Sigmoid colon (tissue), 7 donors: ENCODE measurements at places on chromosomes 12 and 14. TPM values are rescaled to one million over a fixed set of nuclear protein-coding genes. Genes with fewer than 3 reads are reported as not detected.

- H3K36me3 ChIP-seq, result no peaks in the 10 kb centered on the region
- H3K4me3 ChIP-seq, result no peak overlapping the region
- H3K4me1 ChIP-seq, result peaks cover 8% of the 10 kb centered on the region
These were observed 9.2 kb upstream of the NUAK1 start for GRCh38 chr12:106147956-106148355.

Gene BDKRB2
- polyA plus RNA-seq, result 8.7 TPM

Gene INSM2
- polyA plus RNA-seq, result 0.03 TPM

Gene MAPKAPK5
- 47.4 TPM for polyA plus RNA-seq

Gene PCED1B
- polyA plus RNA-seq, result 1.2 TPM

Gene ZFHX2
- polyA plus RNA-seq, result 0.57 TPM

Gene MYO1H
- not detected for polyA plus RNA-seq

DNA sequence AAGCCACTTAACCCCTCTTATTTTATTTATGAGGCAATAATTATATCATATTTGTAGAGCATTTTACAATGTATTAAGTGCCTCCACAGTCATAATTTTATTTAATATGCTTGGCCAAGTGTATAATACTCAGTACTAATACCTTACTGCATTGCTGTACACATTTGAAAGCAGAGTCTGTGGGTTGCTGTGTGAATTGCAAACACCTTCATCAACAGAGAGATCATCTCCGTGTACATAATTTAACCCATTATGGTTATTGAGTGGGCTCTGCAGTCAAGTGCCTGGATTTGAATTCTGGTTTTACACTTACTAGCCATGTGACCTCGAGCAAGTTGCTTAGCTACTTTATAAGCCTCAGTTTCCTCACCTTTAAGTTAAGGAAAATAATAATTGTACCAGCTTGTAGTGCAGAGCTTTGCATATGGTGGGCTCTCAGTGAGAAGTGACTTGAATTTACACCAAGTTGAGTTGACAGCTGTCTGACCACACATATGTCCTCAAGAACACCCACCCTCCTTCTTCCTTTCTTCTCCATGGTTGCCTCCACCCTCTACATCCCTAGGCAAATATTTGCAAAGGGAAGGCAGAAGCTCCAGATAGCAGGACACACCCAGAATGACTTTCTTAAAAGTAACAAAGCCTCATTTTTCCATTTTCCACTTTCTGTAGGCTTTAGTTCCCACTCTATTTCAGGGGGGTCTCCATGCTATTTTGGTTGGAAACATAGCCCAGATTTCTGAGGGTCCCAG, 12.3 kb downstream of the CRACR2A start:
- no peak overlapping the region for H3K4me3 ChIP-seq
- DNase-seq, result no peak
- no peaks in the 10 kb centered on the region for H3K36me3 ChIP-seq
- no peaks in the 10 kb centered on the region for H3K4me1 ChIP-seq
- H3K27me3 ChIP-seq, result no peaks in the 10 kb centered on the region

Gene PLCZ1
- polyA plus RNA-seq, result not detected

- H3K4me1 ChIP-seq, result peaks cover 13% of the 10 kb centered on the region
- H3K27me3 ChIP-seq, result no peaks in the 10 kb centered on the region
- no peak overlapping the region for H3K27ac ChIP-seq
These were observed 20.6 kb downstream of the ARMH4 start for GRCh38 chr14:58131386-58131785.

Gene SRRM4
- 0.07 TPM for polyA plus RNA-seq

DNA sequence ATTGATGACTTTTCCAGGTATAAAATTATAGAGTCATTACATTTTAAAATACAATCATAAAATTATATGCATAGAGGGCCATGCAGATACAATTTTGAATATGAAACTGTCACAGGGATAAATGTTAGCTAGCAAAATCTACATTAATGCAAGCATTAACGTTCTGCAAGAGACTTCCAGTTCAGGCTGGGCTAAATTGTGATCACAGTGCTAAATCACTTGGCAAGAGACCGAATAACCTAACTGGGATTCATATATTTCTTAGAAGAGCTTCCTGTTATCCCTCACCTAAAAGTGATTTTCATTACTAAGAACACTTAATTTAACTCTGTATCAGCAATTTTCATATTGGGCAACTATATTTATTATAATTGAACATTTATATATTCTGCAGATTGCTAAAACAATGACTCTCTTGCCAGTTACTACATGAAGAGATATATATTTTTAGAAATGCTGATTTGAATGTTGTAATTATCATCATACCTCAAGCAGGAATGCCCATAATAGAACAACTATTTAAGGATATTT, 83.2 kb downstream of the MGAT4C start:
- DNase-seq, result no peak
- H3K27me3 ChIP-seq, result no peaks in the 10 kb centered on the region
- H3K4me3 ChIP-seq, result no peak overlapping the region
- no peak overlapping the region for H3K27ac ChIP-seq
- H3K4me1 ChIP-seq, result no peaks in the 10 kb centered on the region
- H3K36me3 ChIP-seq, result no peaks in the 10 kb centered on the region

Gene STAC3
- 1.8 TPM for polyA plus RNA-seq

DNA sequence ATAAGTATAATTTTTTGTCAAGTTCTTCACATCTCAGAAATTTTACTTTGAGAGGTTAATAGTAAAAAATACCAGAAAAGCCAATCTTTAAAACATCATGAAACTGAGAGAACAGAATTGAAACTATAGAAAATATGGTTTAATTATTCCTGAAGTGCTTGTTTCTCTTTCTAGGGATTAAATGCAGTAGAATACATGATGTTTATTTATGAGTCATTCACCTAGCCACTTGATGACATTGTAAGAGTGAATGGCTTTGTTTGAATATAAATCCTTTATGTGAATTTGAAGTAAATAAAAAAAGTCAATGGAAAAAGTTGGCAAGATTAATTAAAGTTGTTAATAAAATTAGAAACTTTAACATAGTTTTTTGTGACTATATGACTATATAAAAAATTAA, 48.4 kb downstream of the KTN1 start:
- no peak for DNase-seq
- H3K4me1 ChIP-seq, result no peaks in the 10 kb centered on the region
- H3K4me3 ChIP-seq, result no peak overlapping the region
- no peaks in the 10 kb centered on the region for H3K27me3 ChIP-seq

Gene GPR84
- 0.60 TPM for polyA plus RNA-seq

DNA sequence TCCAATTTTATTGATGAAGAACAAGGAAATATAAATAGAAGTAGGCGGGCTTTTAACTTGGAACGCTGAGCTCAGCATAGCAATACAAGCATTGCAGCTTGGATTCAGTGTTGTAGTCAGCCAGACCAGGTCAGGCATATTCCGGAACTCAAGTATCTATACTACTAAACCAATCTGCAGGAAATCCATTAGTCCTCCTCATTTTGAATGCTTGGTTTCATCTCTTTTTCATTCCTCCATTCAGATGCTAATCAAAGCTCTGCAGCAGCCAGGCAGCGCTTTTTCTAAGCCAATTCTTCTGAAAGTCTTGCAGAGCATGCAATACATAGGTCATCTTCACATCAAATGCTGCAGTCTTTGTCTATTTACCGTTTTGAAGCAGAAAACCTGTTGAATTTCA, 49.0 kb downstream of the KIF21A start:
- H3K36me3 ChIP-seq, result no peaks in the 10 kb centered on the region
- H3K4me1 ChIP-seq, result no peaks in the 10 kb centered on the region
- no peaks in the 10 kb centered on the region for H3K27me3 ChIP-seq
- H3K27ac ChIP-seq, result no peak overlapping the region
- DNase-seq, result no peak

DNA sequence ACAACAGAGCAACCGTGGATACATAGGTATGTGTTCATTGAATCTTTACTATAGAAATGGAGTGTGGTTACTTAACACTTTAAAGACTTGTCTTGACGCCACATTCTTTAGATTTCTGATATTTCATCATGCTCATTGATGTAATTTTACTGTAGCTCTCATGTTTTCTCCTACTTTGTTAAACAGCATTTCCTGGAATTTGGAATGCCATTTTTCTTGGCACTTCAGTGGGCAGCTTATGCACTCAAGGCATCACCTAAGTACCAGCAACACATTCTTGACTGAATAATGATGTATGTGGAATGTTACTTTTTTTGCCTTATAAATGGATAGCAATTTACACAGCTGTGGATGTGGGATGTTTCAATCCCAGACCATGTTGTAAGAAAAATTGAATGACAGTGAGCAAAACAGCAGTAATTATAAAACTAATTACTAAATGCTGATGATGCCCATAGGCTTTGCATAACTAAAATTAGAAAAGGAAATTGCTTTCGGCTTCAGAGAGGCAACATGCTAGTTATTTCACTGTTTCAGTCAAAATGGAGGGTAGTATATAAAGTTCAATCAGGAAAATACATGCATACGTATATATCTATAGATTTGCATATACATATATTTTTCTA, 298.5 kb downstream of the NPAS3 start:
- no peak for DNase-seq
- no peaks in the 10 kb centered on the region for H3K4me1 ChIP-seq
- H3K36me3 ChIP-seq, result no peaks in the 10 kb centered on the region

DNA sequence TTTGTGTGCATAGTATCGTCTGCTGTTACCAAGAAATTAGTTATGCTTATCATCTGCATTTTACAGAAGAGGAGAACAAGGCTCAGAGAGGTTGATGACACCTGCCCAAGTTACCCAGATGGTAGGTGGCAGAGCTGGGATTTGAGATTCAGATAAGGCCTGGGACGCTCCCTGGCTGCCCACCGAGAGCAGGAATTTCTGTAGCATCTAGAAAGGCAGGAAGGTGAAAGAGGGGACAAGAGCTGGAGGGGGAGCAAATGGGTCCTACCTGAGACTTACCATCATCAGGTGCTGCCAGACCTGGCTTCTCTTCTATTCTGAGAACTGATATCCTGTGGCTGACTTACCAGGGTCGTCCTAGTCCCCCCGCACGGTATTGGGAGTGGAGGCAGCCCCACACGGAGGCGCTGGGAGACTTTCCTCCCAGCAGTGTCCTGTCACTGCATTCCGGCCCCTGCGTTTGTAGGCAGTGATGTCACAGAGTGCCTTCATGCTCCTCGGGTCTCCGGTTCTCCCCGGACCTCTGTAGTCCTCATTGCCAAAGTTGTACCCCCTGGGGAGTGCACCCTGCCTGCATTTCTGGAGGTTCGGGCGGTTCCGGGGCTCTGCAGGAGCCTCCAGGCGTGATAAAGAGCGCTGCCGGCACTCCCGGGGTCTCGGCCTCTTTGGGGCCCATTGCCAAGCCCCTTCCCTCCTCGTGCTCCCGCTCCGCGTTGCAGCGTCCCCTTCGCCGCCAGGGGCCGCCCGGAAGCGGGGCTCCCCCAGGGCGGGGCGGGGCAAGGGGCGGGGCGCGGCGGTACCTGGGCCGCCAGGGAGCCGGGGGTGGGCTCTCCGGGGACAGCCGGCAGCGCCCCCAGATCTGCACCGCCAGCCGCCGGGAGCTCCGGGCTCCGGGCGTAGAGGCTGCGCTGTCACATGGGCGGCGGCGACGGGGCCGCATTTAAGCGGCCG, at the start of gene CABP1:
Gene CABP1, plus strand, starts transcription at position 856 of the 951 bp plus-strand sequence. Its CDS starts 60 bp downstream, at position 916.
- no peak within 1 kb of the TSS for H3K27ac ChIP-seq
- no peaks in the 10 kb centered on the region for H3K36me3 ChIP-seq
- no peaks in the 10 kb centered on the region for H3K4me1 ChIP-seq
- peaks cover 34% of the 10 kb centered on the region for H3K27me3 ChIP-seq

DNA sequence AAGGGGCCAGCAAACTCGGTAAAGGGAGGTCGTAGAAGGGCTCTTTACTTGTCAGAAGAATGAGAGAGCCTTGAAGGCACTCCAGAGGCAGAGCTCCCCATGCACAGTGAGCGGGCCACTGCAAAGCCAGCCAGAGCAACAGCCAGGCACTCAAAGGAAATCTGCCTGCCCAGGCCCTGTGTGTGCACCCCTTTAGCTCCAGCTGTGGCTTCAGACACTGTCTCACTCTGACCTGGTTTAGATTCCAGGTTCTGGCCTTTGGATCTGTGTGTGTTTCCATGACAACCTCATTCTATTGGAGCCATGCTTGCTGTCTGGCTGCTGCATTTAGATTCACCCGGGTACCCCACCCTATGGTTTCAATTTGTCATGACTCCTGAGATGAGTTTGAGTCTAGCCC, 170.3 kb downstream of the CAPZA3 start:
- H3K27ac ChIP-seq, result peak overlapping the region; percentile 80
- no peaks in the 10 kb centered on the region for H3K36me3 ChIP-seq
- no peaks in the 10 kb centered on the region for H3K27me3 ChIP-seq
- no peaks in the 10 kb centered on the region for H3K4me1 ChIP-seq
- DNase-seq, result peak; percentile 61
- H3K4me3 ChIP-seq, result no peak overlapping the region

Gene CDKN3
- 10.8 TPM for polyA plus RNA-seq

- no peak for DNase-seq
- H3K4me1 ChIP-seq, result no peaks in the 10 kb centered on the region
- H3K36me3 ChIP-seq, result no peaks in the 10 kb centered on the region
- H3K4me3 ChIP-seq, result no peak overlapping the region
- H3K27ac ChIP-seq, result no peak overlapping the region
- H3K27me3 ChIP-seq, result no peaks in the 10 kb centered on the region
These were observed 44.9 kb upstream of the GAS2L3 start for GRCh38 chr12:100528471-100529127.

DNA sequence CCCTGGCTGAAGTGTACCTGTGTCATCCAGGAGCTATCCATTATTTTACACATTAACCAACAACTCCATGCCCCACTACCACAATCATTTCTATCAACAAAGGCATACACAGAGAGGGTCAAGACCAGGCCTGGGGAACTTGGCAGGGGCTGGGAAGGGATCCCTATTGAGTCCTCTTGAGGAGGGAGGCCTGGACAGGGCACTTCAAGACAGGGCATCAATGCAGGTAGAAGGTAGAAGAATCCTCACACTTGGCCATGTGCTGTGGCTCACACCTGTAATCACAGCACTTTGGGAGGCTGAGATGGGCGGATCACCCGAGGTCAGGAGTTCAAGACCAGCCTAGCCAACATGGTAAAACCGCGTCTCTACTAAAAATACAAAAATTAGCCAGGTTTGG, 13.4 kb upstream of the ANKRD33 start:
- peaks cover 22% of the 10 kb centered on the region for H3K27me3 ChIP-seq
- H3K36me3 ChIP-seq, result no peaks in the 10 kb centered on the region
- no peak overlapping the region for H3K27ac ChIP-seq
- H3K4me1 ChIP-seq, result no peaks in the 10 kb centered on the region
- H3K4me3 ChIP-seq, result no peak overlapping the region

GRCh38 chr14:43087666-43088065, 1419.4 kb downstream of the FSCB start:
- no peaks in the 10 kb centered on the region for H3K27me3 ChIP-seq
- DNase-seq, result no peak
- H3K4me1 ChIP-seq, result no peaks in the 10 kb centered on the region

Gene POTEG
- 0.04 TPM for polyA plus RNA-seq

DNA sequence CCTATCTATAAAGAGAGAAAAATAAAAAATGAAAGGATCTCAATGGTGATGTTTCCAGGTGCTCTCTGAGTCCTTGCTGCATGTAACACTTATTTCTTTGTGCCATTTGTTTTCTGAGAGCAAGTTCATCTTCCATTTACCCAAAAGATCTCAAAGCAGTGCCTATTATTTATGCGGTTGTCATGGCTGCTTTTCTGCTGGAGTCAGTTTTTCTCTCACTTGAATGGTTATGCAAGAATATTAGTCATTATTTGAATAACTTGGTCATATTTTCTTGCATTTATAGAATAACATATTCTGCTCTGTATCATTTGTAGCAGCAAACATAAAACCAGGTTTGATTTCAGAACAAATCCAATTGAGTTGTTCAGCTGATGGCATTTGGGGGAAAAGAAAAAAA, 141.8 kb upstream of the G2E3 start:
- no peaks in the 10 kb centered on the region for H3K36me3 ChIP-seq
- DNase-seq, result no peak
- H3K4me1 ChIP-seq, result no peaks in the 10 kb centered on the region
- H3K27me3 ChIP-seq, result no peaks in the 10 kb centered on the region
- H3K27ac ChIP-seq, result no peak overlapping the region
- no peak overlapping the region for H3K4me3 ChIP-seq
